LHCN-M2 (cell line): ENCODE measurements at places on chromosomes 1 and 21.

- DNase-seq: no peak
Measured at GRCh38 chr1:170318141-170318540, 172.4 kb downstream of the NTMT2 start.

DNA sequence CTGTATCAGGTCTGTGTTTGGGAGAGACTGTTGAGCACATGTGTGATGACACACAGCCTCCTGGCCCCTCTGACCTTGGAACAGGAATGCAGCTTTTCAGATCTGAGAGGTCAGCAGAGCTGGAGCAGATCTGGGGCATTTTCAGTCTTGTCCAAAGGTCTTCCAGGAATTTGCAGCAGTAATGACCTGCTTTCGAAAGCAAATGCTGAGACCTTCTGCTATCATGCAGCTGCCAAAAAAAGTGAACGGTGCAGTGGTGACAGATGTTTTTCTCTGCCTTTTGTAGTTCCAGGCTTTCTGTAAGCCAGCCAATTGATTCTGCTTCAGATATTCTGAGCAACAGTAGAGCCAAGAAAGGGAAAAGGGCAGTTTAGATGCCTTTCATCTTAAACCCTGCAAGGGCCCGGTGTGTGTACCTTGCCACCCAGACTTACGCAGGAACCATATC lies 137.8 kb upstream of the COA6 start:
- no peak for DNase-seq

DNA sequence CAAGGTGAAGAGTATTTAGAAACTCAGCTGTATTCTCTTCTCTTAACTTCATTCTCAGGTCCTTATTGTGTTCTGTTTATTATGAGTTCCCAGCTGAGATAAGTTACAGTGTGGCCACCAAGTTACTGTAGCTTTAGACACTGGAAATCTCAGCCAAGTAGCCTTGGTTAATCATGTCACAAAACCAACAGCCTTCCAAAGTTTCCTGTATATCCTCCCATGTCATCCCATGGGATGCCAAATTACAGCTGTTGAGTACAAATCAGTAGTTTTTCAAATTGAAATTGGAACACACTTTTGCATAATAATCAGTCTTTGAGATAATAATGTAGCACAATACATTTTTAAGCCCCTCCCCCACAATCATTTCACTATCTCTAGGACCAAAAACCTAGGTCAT lies 10.7 kb downstream of the ADAMTS5 start:
- peak; percentile 58 for DNase-seq

- no peak for DNase-seq
Measured at GRCh38 chr21:26408511-26408910, 164.6 kb downstream of the CYYR1 start.

DNA sequence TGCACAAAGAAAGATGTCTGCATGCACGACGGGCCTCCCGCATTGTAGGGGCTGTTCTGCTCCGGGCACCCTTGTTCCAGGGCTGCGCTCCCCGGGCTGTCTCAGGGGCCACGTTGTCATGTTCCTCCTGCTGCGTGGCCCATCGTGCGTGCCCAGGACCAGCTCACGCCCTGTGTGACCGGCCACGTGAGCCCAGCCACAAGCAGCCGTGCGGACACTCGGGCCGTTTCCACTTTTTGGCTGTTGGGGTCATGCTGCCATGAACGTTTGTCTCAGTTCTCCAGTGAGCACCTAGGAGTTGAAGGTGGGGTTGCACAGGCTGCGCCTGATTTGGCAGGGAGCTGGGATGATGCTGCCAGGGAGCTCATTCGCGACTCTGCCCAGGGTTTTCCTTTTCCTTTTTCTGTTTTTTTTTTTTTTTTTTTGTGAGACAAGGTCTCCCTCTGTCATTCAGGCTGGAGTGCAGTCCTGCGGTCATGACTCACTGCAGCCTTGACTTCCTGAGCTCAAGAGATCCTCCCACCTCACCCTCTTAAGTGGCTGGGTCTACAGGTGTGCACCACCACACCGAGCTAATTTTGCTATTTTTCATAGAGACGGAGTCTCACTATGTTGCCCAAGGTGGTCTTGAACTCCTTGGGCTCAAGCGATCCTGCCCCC lies 17.4 kb downstream of the PDXK start:
- no peak for DNase-seq

DNA sequence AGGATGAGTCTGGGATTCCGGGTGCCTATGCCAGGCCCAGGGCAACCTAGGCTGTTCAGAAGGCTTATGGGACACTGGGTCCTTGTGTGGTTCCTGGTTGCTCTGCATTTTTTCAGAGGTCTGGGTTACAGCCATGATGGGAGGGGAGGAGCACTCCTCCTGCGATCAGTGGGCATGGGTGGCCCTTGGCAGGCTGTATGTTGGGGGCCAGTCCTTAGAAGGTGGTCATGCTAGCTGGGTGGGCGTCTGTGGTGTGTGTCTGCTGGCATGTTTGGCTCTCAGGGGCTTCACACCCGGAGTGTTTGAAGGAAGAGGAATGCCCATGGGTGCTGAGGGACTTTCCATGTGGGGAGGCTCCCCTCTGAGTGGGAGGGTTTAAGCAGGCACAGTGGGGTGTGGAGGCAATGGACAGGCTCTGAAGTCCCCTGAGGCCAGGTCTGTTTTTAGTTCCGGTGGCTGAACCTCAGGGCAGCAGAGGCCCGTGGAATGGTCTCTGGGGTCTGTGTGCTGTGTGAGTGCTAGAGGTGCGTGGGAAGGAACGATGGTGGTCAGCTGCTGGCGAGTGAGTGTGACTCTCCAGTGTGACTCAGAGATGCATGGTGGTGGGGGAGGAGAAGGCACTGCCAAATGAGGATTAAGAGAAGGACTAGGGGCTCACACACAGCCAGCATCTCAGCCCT lies 25.3 kb downstream of the CACNA1E start:
- DNase-seq: peak; percentile 9

GRCh38 chr1:31238986-31239613 lies 587 bp downstream of the NKAIN1 start:
- DNase-seq: no peak

DNA sequence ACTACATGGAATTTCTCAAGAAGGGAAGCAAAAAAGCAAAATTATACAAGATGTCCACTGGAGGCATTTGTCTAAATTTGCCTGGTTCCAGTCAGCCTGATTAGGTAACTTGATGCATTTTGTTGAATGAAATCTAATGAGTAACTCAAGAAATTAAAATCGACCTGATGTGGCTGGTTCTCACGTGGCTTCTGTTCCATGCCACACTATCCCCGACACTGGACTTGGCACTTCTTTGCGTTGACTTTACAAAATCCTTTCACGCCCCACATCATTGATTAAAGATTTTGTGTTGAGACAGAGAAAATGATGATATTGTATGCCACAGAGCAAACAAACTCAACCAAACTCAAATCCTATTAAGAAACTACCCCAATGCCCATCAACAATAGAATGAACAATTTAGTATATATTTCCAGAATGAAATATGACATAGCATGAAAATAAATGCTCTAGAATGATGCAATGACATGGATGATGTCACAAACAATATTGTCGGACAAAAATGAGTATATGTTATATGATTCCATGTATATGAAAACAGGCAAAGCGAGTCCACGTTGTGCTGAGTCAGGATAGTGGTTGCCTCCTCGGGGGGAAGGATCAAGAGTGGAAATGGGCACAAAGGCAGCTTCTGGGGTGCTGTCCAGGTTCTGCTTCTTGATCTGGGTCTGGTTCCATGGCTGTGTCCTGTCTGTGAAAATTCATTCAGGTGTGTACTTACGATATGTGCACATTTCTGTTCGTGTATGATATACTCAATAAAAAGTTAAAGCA lies 12.9 kb upstream of the HMGCS2 start:
- DNase-seq: no peak

GRCh38 chr1:7606096-7606495 lies 165.0 kb upstream of the VAMP3 start:
- no peak for DNase-seq

DNA sequence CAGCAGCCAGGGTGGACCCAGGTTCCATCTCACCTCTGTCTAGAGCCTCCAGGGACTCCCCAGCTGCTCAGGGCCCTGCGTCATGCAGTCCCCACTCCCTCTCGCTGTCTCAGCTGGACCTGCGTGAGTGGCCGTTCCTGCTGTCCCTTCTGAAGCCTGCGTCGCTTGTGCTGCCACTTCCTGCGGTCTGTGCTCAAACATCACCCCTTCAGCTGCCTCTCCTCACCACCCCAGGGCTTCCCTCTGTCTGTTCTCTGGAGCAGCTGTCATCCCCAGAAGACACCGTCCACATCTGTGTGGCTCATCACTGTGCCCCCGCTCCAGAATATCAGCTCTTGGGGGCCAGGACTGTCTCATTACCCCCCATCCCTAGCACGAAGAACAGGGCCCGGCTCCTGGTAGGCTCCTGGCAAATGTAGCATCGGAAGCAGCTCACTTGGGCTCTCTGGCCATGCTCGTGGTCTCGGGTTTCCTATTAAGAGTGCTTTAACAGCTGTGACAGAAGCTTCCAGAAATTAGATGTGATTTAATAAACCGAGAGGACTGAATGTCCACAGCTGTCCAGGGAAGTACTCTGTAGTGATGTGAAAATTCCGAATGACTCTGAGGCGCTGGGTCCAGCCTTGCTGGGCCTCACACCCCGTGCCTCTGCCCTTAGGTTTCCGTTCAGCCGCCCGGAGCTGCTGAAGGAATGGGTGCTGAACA lies 3.3 kb downstream of the THAP3 start:
- peak; percentile 60 for DNase-seq
